Epithelial cell of proximal tubule (primary cell): ENCODE measurements at places on chromosomes 3 and 15. TPM values are rescaled to one million over a fixed set of nuclear protein-coding genes. Genes with fewer than 3 reads are reported as not detected.

ROPN1 gene
- not detected in 2 replicates for total RNA-seq

GRCh38 chr3:127700406-127700805 is 27.7 kb downstream of the ABTB1 start:
- DNase-seq = no peak

DNA sequence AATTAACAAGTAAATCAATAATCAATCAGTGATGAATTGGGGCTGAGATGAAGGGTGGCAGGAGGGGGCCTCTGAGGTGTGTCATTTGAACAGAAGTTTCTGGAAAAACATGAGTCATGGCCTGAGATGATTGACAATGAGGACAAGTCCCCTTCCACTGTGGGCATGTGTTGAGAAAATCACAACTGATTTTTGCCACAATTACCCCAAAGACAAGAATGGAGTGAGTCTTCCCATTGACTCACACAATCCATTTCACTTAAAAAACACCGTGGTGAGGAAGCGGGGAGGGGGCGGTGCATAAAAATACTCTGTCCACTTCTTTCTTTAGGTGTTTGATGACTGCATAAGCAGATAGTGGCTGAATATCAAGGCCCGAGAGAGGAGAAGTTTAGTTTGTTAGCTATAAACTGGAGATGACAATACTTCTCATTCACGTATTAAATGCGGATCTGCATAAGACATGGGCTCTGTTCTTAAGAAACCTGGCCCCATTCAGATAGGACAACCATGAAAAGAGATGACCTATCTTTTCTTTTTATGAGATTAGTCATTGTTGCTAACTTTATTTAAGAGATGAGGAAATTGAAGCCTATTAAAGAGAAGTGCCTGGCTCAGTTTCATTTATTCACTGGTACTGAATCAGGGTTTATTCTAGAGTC is 34.7 kb downstream of the SHC4 start:
- no peak for DNase-seq

DNA sequence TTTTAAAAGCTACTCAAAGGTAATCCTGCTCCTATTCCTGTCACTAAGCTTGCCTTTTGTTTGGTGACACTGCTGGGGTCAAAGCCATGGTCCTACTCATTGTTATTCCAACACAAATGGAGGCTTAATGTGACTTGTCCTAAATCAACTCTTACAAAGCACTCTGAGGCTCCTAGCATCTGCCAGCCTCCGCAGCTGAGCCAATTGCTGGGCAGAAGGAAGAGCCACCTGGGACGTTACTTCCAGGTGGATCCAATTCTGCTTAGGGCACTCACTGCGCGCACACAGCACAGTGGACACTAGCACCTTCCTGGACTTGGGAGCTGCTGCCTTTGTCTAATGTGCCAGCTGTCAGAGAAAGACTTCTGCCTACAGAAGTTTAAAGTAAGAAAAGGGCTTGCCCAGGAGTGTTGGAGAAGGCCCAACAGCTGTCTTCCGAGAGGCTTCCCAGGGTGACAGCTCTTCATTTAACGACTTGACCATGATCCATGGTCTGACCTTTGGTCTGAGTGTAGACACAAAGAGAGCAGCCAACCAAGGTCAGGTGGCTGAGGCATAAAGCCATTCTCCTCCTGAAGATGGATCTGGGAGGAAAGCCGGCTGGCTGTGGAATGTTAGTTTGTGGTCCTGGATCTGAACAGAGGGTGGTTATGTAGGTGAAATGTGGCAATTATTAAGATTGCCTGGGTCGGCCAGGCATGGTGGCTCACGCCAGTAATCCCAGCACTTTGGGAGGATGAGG is 102.2 kb downstream of the AQP9 start:
- DNase-seq = no peak

DNA sequence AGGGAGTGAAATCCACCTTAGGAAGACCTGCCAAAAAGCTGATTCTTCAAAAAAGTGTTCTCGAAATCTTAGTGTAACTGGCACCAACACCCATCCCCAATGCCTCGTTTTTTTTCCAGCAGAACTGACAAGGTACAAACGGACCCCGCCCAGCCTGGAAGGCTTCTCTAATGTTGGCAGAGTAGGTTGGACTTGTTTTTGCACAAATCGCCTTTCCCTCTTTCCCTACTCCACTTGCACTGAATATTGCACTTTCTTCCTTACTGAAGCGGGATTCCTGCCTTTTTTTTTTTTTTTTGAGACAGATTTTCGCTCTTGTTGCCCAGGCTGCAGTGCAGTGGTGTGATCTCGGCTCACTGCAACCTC is 544 bp upstream of the TIMMDC1 start:
- no peak for DNase-seq

DNA sequence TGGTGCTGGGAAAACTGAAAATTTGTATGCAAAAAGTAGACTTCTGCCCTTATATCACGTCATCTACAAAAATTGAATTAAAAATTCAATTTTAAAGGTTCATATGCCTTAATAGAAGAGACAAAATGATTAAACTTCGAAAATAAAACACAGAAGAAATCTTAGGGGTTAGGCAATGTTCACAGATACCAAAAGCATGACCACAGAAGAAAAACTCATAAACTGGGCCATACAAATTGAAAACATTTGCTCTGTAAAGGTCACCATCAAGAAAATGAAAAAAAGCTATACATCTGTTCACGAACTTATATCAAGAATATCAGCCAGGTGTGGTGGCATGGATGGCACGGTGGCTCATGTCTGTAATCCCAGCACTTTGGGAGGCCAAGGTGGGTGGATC is 245.1 kb downstream of the PCCB start:
- no peak for DNase-seq

DNA sequence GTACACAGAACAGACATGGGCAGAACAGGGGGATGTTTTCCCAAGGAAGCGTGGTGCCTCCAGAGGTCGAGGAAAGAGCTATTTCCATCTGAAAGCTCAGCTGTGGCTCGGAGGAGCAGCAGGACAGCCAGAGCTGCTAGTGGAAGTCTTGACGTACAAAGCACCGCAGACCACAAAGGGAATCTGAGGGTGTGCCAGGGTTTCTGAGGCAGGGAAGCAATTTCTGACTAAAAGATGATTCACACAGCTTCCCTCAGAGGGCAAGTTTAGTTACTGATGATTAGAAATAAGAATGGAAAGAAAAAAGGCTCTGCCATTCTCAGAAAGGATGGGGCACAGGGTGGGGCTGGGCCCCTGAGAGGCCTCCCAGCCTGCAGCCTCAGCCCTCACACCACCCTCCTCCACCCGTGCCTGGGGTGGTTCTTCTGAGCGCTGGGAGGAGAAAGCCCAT is 45.8 kb upstream of the SEC13 start:
- peak; percentile 62 for DNase-seq

SUSD5 gene
- total RNA-seq = 0.92 and 2.3 TPM in 2 replicates

- no peak for DNase-seq
Measured at GRCh38 chr15:47246317-47246716, 471.0 kb upstream of the SEMA6D start.

- DNase-seq = no peak
Measured at GRCh38 chr3:45333549-45333948, 54.8 kb upstream of the LARS2 start.

GRCh38 chr3:98732286-98733052 is 30.7 kb upstream of the ST3GAL6 start:
- DNase-seq = no peak

- no peak for DNase-seq
Measured at GRCh38 chr15:74425630-74426029, 8.1 kb downstream of the SEMA7A start.

DNA sequence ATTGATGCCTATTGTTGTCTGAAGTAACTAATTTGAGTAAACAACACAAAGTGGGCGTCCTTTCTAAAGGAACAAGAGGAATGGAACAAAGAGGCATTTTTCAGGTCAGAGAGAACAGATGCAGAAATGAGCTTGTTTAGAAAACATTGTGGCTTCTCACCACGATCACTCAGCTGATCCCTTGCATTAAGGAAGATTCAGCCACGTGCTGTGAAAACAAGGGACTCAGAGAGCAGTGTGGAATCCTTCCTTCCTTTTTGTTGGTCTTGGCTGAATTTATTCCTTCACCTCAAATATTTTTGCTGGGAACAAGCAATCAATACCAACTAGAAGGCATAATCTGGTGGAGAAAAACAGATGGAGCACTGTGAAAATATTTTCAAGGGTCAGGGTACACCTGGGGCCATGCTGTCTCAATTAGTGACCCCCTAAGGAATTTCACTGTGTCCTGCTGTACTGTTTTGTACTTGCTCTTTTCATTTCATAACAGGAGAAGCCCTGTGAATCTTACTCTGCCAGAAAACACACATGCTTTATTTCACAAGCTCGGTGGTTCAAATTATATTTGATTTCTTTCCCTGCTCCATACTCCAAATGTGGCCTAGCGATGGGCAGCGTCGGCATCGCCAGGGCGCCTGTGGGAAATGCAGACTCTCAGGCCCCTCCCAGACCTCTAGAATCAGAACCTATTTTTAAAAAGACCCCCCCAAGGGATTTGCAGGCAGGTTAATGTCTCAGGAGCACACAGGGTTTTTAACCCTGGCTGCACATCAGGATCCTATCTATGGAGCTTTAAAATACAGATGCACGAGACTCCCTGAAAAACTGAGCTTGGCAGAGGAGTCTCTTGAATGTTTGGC is 11.6 kb upstream of the SLC6A20 start:
- DNase-seq = no peak

STRA6 gene
- total RNA-seq = 1.9 and 3.9 TPM in 2 replicates

DNA sequence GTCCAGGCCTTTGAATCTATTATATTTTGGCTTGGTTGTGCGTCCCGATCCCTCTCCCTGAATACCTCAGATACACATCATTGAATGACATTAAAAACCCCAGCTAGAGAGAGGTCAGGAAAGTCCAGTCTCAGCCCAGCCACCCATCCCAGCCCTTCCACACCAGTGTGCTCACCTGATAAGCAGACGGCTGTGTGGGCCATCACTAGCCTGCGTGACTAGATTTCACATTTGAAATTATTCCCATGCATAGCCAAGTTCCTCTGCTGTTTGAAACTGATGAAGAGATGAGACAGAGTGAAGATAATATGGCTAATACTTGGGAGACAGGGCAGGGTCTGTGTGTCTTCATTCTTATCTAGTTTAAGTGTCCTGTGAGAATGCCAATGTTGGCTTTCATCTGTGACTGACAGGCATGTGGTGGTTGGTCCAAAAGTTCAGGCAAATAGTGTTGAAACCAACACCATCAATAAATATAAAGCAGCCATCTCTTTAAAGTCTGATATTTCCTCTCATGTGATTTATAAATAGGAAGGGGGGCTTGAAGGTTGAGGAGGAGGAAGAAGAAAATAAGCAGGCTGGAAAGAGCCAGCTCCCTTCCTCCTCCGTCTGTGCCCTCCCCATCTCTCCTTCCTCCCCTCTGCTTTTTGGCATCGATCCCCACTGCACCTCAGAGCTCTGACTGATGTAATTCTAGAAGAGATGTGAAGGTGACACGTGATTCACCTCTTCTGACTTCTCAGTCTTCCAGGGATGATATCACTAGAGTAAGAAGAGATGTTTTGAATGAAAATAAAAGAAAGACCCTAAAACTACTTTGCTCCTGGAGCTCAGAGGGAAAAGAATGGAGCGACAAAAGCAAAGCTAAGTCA is 5.1 kb downstream of the FAM43A start:
- DNase-seq = no peak

DNA sequence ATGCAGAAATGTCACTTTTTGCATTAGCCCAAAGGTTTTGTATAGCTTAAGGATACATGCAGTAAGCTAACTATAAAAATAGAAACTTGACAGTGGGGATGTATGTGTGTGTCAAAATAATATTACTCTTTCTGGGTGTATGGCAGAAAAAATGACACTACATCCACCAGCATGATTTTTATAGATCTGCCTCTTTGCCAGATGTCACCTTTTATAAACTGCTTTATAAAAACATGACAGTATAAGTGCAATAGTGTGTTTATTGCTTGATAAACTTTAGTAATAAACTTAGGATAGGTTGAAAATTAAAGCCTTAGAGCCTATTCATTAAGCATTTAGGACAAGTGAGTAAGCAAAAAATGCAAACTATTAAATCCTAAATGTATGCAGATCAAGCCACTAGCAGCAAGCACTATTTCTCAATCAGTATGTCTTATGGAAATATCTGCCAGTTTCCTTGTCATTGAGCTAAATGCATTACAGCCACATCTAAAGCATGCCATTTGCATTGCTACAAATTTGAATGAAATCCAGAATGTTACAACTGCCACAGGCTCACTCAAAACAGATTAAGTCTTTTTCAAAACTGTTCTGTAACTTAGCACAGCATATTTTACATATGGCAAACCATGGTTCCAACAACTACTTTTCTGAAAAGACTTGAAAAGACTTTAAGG is 935.0 kb downstream of the FHIT start:
- DNase-seq = no peak

- no peak for DNase-seq
Measured at GRCh38 chr15:31017311-31017710, 25.9 kb upstream of the MTMR10 start.

DNA sequence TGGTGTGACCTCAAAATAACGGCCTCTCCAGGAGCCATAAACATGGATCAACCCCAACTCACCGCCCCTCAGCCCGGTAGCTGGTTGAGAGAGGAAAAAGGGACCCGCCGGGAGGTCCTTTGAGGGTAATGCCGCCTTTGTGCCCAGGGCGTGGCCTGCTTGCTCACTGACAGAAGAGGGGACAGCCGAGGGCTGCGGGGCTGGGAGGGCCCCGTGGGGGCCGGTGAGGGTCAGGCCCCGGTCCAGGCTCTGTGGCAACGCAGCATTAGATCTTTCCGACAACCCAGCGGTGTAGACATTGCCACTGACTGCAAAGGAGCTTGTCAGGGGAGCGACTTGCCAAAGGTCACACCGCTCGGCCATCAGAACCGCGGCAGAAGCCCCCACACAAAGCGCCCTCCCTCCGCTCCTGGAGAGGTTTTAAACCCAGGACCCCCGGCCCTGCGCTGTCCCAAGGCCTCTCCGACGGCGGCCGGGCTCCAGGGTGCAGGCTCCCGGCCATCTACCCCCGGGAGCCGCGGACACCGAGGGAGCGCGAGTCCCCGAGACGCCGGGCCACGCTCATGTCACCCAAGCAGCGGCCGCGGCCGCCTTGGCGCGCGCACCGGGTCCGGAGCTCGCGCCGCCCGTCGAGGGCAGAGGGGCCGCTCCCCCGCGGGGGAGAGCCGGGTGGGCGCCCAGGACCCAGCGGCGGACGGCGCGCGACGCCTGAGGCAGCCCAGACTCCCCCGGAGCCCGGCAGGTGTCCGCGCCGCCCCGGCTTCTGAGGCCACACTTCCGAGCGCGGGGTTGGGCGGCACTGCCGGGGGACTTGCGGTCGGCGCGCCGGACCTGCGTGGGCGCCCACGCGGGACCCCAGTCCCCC is 975 bp downstream of the PCSK6 start:
- DNase-seq = no peak

DNA sequence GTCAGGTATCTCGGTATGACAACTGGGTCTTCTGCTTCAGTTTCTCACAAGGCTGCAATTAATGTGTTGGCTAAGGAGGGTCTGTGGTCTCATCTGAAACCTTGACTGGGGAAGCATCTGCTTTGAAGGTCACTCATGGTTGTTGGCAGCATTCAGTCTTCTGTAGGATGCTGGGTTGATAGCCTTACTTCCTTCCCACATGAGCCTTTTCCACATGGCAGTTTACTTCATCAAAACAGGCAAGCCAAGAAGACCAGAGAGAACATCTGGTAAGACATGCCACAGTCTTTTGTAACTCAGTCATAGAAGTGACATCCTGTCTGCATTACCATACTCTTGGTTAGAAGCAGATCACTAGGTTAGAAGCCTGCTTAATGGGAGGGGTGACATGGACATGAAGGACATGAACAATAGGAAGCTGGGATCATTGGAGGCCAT is 49.5 kb downstream of the CMC1 start:
- no peak for DNase-seq

- DNase-seq = no peak
Measured at GRCh38 chr3:3392946-3393345, 213.5 kb upstream of the CRBN start.

CMTM8 gene
- total RNA-seq = 8.8 and 9.2 TPM in 2 replicates

PLOD2 gene
- 31.0 and 82.6 TPM in 2 replicates for total RNA-seq
